ENCODE measurements at places on chromosomes 3 and 15. TPM values are rescaled to one million over a fixed set of nuclear protein-coding genes. Genes with fewer than 3 reads are reported as not detected.

SUSD5 gene
- 0.38 TPM for total RNA-seq

DNA sequence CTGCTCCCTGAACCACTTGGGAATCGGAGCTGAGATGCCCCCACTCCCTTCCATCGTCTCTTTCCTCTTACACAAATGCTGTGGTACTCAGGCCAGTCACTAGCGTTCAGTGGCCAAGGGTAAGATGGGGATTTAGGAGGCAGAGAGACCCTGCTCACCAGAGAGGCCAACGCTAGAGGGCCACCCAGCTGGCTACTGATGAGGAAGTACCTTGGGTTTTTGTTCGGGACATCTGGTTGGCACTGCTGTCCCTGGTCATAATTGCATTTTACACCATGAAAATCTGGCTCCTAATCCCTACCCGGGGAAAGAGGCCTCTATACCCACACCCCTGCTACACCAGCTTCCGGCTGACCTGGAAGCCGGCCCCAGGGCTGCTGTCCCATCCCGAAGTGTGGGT lies 7.7 kb downstream of the MAP6D1 start:
- no peak for DNase-seq
- no peaks in the 10 kb centered on the region for H3K4me1 ChIP-seq
- H3K27ac ChIP-seq, result no peak overlapping the region
- no peak overlapping the region for H3K4me3 ChIP-seq

PLA2G4F gene
- total RNA-seq, result not detected

DNA sequence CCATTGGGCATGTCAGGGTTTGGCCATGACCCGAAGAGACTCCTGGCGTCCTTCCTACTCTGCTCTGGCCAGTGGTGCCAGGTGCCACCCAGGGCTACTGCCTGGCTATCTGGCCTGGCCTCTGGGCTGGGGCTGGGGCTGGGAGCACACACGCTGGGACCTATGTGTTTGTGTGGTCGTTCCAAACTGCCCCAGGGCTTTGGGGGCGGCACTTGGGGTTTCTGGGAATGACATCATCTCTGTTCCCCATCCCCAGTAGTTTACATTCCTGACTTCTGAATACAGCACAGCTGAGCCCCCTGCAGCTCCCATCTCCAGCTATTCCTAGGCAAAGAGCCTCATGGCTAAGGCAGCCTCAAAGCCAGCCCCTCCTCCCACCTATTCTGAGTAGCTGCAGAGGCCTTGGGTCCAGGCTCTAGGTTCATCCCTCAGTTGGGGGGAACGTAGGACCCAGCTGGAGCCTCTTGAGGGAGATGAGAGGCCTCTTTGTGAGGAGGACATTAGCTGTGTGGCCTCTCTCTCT lies 24.3 kb downstream of the PLEKHO2 start:
- H3K27ac ChIP-seq, result peak overlapping the region; percentile 85
- H3K27me3 ChIP-seq, result peaks cover 2% of the 10 kb centered on the region
- H3K4me3 ChIP-seq, result peak overlapping the region; percentile 58
- H3K36me3 ChIP-seq, result peaks cover 26% of the 10 kb centered on the region
- H3K4me1 ChIP-seq, result peaks cover 36% of the 10 kb centered on the region

CPOX gene
- 27.4 TPM for total RNA-seq

DNA sequence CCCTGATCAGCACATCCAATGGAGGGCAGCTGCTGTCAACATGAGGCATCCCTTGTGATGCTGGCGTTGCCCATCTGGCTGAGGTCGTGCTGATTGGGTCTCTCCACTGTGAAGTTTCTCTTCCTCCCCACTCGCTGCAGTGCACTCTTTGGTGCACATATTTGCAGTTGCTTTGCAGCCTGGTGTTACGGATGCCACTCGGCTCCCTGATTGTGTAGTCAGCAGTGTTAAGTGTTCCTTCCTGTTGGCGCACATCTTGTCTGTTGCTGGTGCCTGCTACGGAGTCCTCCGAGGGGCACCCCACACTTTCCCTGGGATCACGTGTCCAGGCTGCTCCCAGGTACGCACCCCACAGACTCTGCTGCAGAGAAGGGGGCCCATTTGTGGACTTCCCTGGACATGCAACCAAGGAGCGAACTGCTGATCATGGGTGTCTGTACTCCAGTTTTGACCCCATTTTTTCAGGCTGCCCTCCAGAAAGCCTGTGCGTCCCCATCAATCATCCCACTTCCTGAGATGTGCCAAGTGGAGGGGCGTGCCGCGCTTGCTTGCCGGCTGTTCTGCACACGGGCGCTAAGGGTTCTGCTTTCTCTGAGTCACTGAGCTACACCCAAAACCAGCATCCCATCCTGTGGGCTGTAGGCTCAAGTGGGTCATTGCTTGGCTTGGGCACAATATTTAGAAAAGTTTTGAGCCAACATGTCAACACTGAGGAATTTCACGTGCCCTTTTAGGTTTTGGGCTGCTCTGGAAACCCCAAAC lies 98.6 kb downstream of the FBLN2 start:
- H3K4me1 ChIP-seq, result peaks cover 36% of the 10 kb centered on the region
- no peak overlapping the region for H3K27ac ChIP-seq
- H3K36me3 ChIP-seq, result no peaks in the 10 kb centered on the region
- peaks cover 8% of the 10 kb centered on the region for H3K27me3 ChIP-seq

DNA sequence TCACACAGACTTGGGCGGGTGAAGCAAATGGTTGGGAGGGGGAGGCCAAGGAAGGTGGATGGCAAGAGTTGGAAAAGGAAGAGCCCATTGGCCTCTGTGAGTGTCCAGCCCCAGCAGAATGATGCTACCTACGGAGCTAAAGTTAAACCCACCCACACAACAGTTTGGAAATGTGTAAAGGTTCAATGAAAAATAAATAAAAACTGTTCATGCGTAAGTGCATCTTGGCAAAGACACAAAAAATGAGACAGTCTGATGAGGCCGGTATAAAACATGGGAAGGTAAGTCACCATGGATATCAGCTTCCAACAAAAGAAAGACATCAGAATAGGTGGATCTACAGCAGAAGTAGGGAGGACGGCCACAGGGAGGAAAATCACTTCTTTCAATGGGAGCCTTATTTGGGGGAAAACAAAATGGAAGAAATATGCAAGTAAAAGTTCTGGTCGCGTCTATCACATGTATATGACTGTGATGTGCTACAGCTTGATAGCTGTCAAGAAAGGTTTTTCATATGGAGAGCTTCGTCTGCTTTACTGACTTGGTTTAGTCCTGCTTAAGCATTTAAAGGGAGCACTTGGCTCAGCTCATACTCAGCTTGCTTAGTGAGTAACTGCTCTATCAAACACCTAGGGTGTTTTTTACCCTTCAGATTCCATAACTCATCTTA lies 82.8 kb downstream of the TIGIT start:
- H3K4me3 ChIP-seq, result peak overlapping the region; percentile 35
- peaks cover 21% of the 10 kb centered on the region for H3K36me3 ChIP-seq
- peak overlapping the region; percentile 69 for H3K27ac ChIP-seq
- H3K27me3 ChIP-seq, result no peaks in the 10 kb centered on the region

REC114 gene
- not detected for total RNA-seq

CLEC3B gene
- 1.7 TPM for total RNA-seq

DNA sequence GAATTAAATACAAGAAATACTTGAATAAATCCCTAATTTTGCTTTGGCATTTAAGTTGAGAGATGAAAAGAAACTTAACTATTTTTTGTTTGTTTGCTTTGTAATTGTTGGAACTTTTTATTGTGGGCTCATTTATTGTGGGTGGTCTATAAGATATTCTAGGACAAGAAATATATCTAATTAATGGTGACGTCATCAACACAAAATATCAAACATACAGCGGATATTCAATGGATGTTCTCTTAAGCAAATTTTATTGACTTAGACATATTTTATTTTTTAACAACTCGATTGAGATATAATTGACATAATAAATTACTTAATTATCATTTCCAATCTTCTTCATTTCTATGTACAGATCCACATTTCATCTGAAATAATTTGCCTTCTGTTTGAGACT lies 30.0 kb downstream of the SYNPR start:
- no peak overlapping the region for H3K27ac ChIP-seq
- no peak overlapping the region for H3K4me3 ChIP-seq
- DNase-seq, result no peak
- H3K27me3 ChIP-seq, result peaks cover 2% of the 10 kb centered on the region
- H3K4me1 ChIP-seq, result no peaks in the 10 kb centered on the region
- H3K36me3 ChIP-seq, result no peaks in the 10 kb centered on the region

Measured in HFFc6 (cell line).